Left lung (tissue), 14 donors: ENCODE measurements at places on chromosomes 12 and 14. TPM values are rescaled to one million over a fixed set of nuclear protein-coding genes. Genes with fewer than 3 reads are reported as not detected.

DNA sequence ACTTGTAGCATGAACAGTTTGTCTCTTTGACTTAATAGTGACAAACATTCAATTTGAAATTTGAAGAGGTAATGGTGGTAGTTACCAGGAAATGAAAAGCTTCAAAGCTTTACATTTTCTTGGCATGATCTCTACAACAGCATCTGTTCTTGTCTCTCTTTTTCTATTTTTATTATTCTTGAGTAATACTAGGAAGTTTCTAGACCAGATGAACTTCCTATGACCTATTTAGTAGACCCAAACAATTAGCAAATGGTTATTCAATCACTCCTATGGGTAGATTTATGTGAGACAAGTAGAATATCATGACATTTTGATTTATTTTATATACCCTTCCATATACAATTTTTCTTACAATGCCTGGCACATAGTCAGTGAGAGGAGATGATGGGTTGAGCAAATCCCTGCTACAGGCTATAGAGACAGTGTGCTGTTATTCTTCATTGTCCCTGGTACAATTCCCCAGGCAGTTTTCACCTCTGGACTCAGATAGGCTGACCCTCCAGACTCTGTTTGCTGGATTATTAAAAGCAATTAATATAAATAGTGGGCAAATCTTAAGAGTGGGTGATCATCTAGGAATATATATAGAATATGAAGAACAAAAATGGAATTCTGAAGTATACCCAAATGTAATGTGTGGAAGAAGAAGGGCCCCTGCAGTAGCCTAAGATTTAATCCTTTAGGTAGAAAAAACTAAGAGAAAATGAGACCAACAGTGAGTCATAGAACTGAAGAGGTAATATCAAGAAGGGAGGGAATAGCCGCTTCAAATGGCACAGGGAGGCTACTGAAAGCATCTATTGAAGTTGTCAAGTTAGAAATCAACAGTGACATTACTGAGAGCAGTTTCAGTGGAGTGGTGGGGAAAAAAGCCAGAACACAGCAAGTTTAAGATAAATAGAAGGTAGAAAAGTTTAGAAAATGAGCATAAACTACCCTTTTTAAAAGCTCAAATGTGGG lies 512.0 kb downstream of the FOXG1 start:
- DNase-seq: no peak

- no peak for DNase-seq
Measured at GRCh38 chr14:88551980-88552431, 2.8 kb downstream of the PTPN21 start.

- DNase-seq: no peak
Measured at GRCh38 chr12:19675361-19675760, 236.1 kb downstream of the AEBP2 start.

The AICDA gene
- not detected for polyA plus RNA-seq

The LHX5 gene
- polyA plus RNA-seq: not detected
